Ammon's horn (tissue), 1 donor: ENCODE measurements at places on chromosomes 16 and 17.
A peak's percentile ranks its signal among the peaks of the same experiment; 100 is the strongest.

- no peak for DNase-seq
Measured at GRCh38 chr17:79224476-79224875, 149.9 kb downstream of the ENGASE start.

- no peak for DNase-seq
Measured at GRCh38 chr16:965036-965395, 5.8 kb downstream of the LMF1 start.

- DNase-seq: no peak
Measured at GRCh38 chr17:1150863-1151600, 28.7 kb downstream of the ABR start.

GRCh38 chr17:32855620-32856019 lies 21.3 kb downstream of the MYO1D start:
- DNase-seq: no peak

- DNase-seq: peak; percentile 91
Measured at GRCh38 chr17:78253946-78254672, 22.7 kb downstream of the TMEM235 start.
